ENCODE measurements at places on chromosomes 16 and 17.

- DNase-seq: no peak
These were observed 541 bp downstream of the GPT2 start for GRCh38 chr16:46884513-46885293.

DNA sequence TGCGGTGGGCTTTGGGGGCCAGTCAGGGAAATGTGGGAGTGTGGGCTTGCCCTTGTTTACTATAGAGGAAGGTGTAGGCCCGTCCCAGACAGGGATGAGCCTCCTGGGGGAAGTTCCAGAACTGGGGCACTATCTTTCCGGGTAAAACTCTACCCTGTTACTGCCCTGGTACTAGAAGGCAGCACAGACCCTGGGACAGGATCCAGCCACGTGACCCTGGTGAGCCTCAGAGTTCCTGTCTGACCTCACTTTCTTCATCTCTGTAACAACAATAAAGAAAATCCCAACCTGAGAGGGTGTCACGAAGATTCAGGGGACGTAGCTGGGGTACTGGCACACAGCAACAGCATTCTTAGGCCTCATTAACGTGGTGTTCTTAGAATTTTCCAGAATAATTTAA lies 239.6 kb upstream of the FOXF1 start:
- DNase-seq: no peak

GRCh38 chr16:54000361-54000760 lies 286.2 kb downstream of the IRX3 start:
- DNase-seq: no peak

DNA sequence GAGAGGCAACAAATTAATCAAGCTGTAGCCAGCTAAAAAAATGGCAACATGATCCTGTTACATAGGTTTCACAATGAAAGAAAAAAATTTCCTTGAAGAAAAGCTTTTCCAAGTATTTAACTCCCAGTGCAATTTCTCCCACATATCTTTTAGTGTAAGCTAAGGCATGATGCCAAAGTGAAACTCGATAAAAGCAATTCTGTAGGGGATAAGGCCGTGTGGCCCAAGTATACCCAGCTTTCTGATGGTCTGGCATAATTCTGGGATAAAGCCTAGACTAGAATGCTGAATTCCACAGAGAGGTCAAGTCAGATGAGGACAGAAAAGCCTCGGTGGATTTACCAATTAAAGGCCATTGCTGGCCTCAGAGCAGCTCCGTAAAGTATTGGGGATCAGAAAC lies 36.2 kb downstream of the CTCF start:
- DNase-seq: no peak

DNA sequence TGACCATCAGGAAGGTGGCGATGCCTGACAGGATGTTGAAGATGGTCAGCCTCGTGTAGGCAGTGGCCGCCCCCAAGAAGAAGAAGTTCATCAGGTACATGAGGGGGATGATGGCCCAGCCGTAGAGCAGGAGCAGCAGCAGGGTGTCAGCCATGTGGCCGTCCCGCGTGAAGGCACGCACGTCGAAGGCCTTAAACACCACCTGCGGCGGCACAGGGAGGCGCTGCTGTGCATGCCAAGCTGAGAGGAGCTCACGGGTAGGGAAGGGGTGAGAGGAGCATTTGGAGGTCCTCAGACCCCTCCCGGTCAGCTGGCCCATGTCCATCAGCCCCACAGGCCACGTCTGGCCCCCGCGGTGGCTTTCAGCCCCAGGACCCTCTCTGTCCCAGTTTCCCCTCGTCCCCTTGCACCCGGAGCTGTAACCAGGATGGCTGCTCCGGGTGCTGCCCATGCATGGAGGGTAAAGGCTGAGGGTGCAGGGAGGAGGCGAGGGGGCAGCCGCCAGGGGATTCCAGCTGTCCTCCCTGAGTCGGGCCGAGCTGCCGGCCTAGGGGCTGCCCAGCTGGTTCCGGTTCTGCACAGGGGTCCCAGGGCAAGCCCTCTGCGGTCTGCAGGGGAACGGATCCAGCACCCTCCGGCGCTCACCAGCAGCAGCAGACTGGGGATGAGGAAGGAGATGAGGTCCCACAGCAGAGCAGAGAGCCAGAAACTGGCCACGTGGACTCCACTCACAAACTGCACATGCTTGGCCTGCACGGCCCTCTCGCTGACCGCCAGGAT lies 17.1 kb upstream of the RNPS1 start:
- no peak for DNase-seq
